ENCODE measurements at places on chromosomes 12 and 14.

GRCh38 chr14:26845151-26845818 is 247.5 kb upstream of the NOVA1 start:
- no peak for DNase-seq

DNA sequence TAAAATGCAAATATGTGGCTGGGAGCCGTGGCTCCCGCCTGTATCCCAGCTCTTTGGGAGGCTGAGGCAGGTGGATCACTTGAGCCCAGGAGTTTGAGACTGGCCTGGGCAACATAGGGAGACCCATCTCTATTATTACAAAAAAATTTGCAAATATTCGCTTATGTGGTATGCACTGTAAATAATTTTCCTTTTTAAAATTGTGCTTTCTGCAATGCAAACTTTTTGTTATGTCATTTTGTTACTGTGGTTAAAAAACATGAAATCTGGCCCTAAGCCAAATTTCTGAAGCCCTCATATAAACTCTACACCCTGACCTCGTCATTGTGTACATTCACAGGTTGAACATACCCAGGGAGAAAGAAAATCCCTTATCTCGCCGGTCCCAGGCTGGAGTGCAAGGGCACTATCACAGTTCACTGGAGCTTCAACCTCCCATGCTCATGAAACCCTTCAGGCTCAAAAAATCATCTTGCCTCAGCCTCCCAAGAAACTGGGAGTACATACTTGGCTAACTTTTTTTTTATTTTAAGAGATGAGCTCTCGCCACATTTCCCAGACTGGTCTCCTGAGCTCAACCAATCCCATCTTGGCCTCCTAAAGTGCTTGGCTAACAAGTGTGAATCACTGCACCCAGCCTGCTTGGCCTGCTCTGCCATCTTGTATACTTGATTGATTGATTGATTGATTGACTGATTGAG is 24.7 kb downstream of the TRAPPC6B start:
- no peak for DNase-seq

DNA sequence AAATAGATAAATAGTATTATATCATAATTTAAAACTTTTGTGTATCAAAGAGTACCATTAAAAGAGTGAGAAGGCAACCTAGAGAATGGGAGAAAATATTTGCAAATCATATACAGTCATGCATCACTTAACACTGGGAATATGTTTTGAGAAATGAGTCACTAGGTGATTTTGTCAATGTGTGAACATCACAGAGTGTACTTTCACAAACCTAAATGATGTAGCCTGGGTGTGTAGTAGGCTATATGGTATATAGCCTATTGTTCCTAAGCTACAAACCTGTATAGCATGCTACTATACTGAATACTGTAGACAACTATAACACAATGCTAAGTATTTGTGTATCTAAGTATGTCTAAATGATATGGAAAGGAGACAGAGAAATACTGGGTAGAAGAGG is 48.0 kb upstream of the ARID2 start:
- DNase-seq, result no peak

DNA sequence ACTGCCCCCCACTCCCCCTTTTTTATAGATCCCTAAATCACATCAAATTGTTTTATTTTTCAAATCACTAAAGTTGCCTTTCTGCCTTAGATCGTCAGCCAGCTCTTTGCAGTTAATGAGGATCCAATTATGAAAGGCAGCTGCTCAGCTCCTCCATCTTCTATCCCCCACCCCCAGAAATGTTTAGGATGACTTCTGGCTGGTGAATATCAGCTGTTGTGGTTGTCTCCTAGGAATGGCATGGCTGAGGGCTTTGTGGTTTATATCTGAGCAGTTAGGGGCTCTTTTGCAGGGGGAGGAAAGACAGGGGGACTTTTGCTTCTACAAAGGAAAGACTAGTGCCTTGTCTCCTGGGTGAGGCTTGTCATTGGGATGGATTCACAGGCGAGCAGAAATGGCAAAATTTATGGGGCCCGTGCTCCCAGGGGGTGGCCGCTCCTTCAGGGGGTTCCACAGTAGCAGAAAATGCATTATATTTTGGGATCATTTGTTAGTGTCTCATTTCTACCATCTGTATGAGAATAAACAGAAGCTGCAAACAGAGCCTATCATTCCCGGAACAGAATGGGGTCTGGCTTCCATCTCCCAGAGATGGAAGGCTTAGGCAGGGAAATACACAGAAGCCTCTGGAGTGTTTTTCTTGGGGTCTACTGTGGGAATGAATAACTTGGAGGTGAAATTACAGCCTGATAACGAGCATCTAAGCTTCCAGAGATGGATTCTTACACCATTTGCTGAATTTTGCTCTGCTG is 6.5 kb downstream of the JDP2 start:
- no peak for DNase-seq

GRCh38 chr14:81256289-81256960 is 35.7 kb upstream of the GTF2A1 start:
- no peak for DNase-seq

DNA sequence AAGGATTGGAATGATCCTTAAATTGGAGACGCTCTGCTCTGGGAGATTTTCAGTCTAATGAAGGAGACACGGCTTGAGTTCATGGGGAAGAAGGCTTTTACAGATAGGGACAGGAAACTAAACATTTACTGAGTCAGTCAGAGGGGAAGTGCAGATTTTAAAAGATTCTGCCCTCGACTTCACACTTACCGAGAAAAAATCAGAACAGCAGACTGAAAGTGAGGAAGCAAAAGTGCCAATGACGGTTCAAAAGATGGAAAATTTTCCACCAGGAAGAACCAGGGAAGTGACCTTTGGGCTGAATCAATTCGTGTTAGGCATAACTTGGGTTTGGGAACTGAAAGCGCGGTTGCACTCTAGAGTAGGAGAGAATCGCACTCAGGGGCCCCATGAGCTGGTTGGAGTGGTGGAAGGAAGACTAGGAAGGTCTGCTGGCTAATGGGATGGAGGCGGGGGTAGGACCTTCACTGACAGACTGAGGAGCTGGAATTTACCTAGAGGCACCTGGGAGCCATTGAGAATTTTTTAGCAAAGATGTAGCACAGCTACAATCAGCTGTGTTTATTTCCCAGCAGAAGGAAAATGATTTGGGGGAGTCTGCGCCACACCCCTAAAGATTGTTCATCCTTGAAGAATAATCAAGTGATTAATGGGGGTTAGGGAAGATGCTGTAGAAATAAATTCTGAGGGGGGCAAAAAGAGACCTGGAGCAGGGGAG is 1.2 kb downstream of the KCNK13 start:
- no peak for DNase-seq

DNA sequence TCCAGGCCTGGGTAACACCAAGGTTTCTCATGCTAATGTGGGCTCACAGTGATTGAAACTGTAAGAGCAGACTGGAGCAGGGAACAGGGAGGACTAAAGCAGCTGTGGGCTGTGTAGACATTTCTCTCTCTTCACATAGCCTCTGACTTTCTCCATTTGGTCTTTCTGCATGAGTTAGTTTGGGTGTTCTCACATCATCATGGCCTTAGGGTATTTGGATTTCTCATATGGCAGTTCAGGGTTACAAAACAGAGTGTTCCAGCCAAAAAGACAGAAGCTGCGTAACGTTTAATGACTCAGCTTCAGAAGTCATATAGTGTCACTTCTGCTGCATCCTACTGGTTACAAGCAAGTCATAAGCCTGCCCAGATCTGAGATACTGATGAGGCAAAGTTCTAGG is 52.0 kb upstream of the OSBPL8 start:
- DNase-seq, result no peak

Measured in tibial nerve (tissue), 4 donors.